ENCODE measurements at places on chromosomes 6 and 20.
A peak's percentile ranks its signal among the peaks of the same experiment; 100 is the strongest.

GRCh38 chr6:7124114-7124513, 16.4 kb downstream of the RREB1 start:
- no peaks in the 10 kb centered on the region for H3K36me3 ChIP-seq
- peaks cover 4% of the 10 kb centered on the region for H3K4me1 ChIP-seq
- H3K4me3 ChIP-seq: no peak overlapping the region
- no peaks in the 10 kb centered on the region for H3K27me3 ChIP-seq
- H3K27ac ChIP-seq: no peak overlapping the region
- no peak for DNase-seq

- H3K27me3 ChIP-seq: no peaks in the 10 kb centered on the region
- H3K36me3 ChIP-seq: no peaks in the 10 kb centered on the region
- no peaks in the 10 kb centered on the region for H3K4me1 ChIP-seq
- H3K4me3 ChIP-seq: no peak overlapping the region
Observed at GRCh38 chr6:46090115-46091079, 39.4 kb upstream of the ENPP4 start.

DNA sequence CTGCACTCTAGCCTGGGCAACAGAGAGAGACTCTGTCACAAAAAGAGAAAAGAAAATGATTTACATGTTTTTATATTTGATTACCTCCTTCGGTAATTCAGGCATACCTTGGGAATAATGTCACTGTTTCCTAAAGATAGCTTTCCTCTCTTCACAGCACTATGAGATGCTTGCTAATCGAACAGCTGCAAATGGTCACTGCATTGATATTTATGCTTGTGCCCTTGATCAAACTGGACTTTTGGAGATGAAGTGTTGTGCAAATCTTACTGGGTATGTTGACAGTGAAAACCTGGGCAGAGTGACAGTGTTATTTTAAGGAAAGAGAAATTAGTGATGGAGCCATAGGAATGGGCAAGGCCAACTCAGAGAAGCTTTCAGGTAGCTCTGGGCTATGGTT, 19.6 kb downstream of the SEC23B start:
- no peak overlapping the region for H3K4me3 ChIP-seq
- H3K27me3 ChIP-seq: no peaks in the 10 kb centered on the region
- no peak overlapping the region for H3K27ac ChIP-seq

GRCh38 chr20:48126227-48126740, 341.0 kb upstream of the SULF2 start:
- H3K4me1 ChIP-seq: no peaks in the 10 kb centered on the region
- DNase-seq: no peak
- H3K27me3 ChIP-seq: no peaks in the 10 kb centered on the region
- H3K4me3 ChIP-seq: no peak overlapping the region

DNA sequence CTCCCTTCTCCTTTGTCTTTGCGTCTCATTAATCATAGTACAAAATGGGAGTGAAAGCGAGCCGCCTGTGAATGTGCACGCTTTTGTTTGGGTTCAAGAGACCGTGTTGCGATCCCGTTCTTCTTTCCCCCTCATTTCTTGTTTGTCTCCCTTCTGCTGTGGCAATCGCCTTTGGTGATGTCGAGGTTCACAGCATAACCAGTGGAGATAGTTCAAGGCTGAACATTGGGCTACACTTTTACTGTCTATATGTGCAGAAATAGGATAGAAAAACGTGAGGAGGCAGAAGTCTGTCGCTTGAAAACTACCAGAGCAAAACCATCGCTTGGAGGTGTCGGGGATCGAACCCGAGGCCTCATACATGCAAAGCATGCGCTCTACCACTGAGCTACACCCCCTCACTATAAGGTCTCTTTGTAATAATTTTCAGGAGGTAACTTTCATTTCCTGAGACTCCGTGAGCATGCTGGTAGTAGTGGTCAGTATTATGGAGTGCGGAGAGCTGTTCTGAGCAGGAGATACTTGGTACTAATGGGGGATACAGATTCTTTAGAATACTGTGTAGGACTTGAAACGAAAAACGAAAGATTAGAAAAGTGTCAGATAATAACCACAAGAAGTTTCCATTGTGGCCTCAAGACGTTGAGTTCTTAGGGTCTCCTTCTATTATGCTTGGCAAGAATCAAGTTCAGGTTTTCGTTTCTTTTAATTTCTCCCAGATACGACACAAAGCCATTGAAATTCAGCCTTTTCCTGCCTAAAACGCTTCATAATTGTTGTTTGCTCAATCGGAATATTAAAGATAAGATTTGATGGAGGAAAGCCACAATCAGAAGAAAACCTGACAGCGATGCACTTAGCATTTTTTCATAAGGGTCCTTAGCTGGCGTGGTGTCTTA, 106.6 kb downstream of the TRIM27 start:
- no peak overlapping the region for H3K27ac ChIP-seq
- peaks cover 58% of the 10 kb centered on the region for H3K27me3 ChIP-seq

- no peaks in the 10 kb centered on the region for H3K36me3 ChIP-seq
- H3K27me3 ChIP-seq: no peaks in the 10 kb centered on the region
- DNase-seq: no peak
- no peaks in the 10 kb centered on the region for H3K4me1 ChIP-seq
Observed at GRCh38 chr6:1657771-1658165, 48.1 kb downstream of the FOXC1 start.

GRCh38 chr6:121505284-121505683, 69.8 kb downstream of the GJA1 start:
- H3K4me1 ChIP-seq: no peaks in the 10 kb centered on the region
- H3K4me3 ChIP-seq: no peak overlapping the region
- H3K27me3 ChIP-seq: no peaks in the 10 kb centered on the region
- H3K36me3 ChIP-seq: no peaks in the 10 kb centered on the region
- no peak overlapping the region for H3K27ac ChIP-seq

DNA sequence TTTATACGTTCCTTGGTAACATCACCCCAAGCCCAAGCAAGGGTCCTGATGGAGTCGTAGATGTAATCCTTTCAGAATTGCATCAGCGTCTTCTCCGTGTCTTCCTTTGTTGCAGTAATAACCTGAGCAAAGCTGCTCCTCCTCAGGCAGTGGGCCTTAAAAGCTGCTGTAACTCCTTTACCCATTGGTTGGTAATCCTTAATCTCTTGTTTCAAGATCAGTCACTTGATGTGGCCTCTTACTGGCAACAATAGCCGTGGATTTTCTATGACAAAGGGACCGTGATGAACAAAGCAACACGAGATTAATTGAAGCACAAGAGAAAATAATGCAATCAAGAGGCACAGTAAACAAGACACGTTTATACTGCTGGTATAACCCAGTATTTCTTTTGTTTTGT, 44.6 kb downstream of the ALDH5A1 start:
- peaks cover 7% of the 10 kb centered on the region for H3K36me3 ChIP-seq
- DNase-seq: no peak
- H3K27me3 ChIP-seq: no peaks in the 10 kb centered on the region

GRCh38 chr20:33662172-33662571, at the start of gene C20orf144:
C20orf144 (plus strand) TSS chr20:33662327; CDS start chr20:33662346, 19 bp downstream.
- no peak for DNase-seq
- no peaks in the 10 kb centered on the region for H3K36me3 ChIP-seq
- H3K27ac ChIP-seq: peak within 1 kb of the TSS; percentile 82
- H3K4me3 ChIP-seq: peak within 1 kb of the TSS; percentile 74
- H3K4me1 ChIP-seq: peaks cover 29% of the 10 kb centered on the region

DNA sequence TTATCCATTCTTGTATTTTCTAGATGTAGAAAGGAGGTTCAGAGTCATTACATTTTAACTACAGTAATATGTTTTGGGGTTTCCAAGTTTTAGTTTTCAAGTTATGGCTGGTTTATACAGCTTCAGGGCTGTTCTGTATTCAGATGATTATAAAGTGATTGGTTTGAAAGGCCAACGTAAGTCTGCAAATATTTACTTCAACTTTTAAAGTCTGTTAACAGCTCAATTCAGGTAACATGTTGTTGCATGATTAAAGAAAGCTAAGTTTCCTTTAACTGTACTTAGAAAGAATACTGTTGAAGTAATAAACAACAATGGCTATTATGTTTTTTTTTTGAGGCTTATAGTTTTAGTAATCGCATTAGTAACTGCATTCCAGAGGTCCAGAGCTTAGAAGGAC, 22.8 kb upstream of the GCLC start:
- no peaks in the 10 kb centered on the region for H3K36me3 ChIP-seq
- no peak for DNase-seq
- no peaks in the 10 kb centered on the region for H3K27me3 ChIP-seq
- no peaks in the 10 kb centered on the region for H3K4me1 ChIP-seq
- no peak overlapping the region for H3K4me3 ChIP-seq

- DNase-seq: no peak
- no peaks in the 10 kb centered on the region for H3K27me3 ChIP-seq
Observed at GRCh38 chr6:108242721-108243120, 18.1 kb downstream of the SNX3 start.

DNA sequence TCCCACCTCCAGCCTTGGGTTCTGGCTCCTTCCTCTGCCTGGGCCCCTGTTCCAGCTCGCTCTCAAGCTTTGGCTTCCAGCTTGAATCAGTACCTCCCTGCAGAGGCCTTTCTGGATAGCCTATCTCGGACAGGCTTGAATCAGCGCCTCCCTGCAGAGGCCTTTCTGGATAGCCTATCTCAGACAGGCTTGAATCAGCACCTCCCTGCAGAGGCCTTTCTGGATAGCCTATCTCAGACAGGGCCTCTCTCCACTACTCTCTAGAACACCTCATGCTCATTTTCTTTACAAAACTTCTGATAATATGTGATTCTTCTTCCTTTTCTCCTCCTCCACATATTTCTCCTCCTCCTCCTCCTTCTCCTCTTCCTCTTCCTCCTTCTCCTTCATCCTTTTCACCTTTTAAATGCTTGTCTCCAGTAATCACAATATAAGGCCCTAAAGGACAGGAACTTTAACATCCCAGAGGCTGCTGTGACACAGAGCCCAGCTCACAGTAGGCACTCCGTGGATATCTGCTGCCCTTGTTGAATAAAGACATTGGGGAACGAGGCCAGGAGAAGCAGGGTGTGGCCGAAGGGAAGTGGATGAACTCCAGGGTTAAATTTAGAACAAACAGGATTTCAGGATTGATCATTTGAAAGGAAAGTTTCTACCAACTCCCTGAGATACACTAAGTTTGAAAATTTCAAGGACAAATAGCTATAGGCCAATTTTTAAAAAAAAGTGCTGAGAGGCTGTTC, 9.3 kb upstream of the RPS6KA2 start:
- peaks cover 6% of the 10 kb centered on the region for H3K27me3 ChIP-seq
- no peak for DNase-seq

DNA sequence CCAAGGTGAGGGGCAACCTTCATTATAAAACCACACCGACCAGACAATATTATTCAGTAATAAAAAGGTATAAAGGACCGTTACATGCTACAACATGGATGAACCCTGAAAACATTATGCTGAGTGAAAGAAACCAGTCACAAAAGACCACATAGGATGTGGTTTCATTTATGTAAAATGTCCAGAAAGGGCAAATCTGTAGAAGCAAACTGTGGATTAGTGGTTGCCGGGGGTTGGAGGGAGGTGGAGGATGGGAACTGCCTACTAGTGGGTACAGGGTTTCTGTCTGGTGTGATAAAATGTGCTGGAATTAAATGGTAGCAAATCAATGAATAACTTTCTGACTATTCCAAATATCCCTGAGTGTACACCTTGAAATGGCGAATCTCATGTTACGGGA, 10.2 kb upstream of the PRND start:
- no peak overlapping the region for H3K4me3 ChIP-seq
- H3K36me3 ChIP-seq: no peaks in the 10 kb centered on the region
- H3K27me3 ChIP-seq: no peaks in the 10 kb centered on the region
- no peaks in the 10 kb centered on the region for H3K4me1 ChIP-seq

- H3K27me3 ChIP-seq: no peaks in the 10 kb centered on the region
- no peak overlapping the region for H3K27ac ChIP-seq
- H3K4me1 ChIP-seq: no peaks in the 10 kb centered on the region
- DNase-seq: no peak
- no peak overlapping the region for H3K4me3 ChIP-seq
Observed at GRCh38 chr20:48284837-48285236, 499.6 kb upstream of the SULF2 start.

DNA sequence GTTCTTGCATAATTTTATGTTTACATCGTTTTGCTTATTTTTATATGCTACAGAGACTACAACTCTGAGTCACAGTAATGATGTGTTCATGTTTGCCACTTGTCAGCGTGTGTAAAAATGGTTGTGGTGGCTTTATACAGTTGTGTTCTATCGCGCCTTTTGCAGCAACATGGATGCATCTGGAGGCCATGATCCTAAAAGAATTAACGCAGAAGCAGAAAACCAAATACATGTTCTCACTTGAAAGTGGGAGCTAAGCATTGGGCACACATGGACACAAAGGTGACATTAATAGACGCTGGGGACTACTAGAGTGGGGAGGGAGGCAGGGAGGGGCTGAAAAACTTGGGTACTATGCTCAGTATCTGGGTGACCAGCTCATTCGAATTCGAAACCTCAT, 996 bp upstream of the SEC23B start:
- H3K27ac ChIP-seq: peak overlapping the region; percentile 96
- peak overlapping the region; percentile 43 for H3K4me3 ChIP-seq
- no peak for DNase-seq
- no peaks in the 10 kb centered on the region for H3K27me3 ChIP-seq

DNA sequence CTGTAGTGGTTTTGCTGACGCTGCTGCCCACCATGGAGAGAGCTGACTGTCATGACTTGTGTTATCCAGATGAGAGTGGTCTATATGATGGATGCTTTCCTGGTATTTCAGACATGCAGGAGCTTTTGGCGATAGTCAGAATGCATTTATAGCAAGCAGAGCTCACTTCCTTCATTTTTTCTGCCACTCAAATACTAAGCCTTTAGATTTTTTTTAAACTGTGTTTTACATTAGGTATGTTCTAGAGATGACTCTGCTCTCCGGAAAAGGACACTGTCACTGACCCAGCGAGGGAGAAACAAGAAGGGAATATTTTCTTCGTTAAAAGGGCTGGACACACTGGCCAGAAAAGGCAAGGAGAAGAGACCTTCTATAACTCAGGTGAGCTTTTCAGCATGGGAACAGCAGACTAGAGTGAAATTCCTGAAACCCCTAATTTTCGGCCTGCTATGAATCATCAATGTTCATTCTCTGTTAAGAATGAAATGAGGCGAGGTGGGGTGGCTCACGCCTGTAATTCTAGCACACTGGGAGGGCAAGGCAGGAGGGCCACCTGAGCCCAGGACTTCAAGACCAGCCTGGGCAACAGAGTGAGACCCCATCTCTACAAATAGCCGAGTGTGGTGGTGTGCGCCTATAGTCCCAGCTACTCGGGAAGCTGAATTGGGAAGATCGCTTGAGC, 98.6 kb upstream of the CLDN20 start:
- no peak for DNase-seq
- no peaks in the 10 kb centered on the region for H3K27me3 ChIP-seq
- no peaks in the 10 kb centered on the region for H3K4me1 ChIP-seq
- no peaks in the 10 kb centered on the region for H3K36me3 ChIP-seq

Data from effector memory CD4-positive, alpha-beta T cell (primary cell).